Muscle of back (tissue), 13 donors: ENCODE measurements at places on chromosomes 5 and 9.

DNA sequence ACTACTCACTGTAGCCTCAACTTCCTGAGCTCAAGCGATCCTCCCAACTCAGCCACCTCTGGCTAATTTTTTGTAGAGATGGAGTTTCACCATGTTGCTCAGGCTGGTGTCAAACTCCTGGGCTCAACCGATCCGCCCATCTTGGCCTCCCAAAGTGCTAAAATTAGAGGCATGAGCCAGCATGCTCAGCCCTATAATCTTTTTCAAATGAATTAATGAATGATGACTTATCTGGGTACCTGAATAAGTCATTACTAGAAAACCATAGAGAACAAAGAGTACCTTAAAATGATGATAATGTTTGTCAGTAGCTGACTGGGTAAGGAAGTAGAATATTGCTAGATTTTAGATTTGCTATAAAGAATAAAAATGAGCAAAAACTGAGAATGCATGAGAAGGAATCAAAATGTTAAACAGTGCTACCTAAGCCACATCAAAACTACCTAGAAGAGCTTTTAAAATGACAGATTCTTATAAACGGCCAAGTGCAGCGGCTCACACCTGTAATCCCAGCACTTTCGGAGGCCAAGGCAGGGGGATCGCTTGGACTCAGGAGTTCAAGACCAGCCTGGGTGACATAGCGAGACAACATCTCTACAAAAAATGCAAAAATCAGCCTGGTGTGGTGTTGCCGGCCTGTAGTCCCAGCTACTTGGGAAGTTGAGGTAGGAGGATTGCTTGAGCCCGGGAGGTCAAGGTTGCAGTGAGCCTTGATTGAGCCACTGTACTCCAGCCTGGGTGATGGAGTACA is 13.6 kb downstream of the FNBP1 start:
- no peak for DNase-seq

DNA sequence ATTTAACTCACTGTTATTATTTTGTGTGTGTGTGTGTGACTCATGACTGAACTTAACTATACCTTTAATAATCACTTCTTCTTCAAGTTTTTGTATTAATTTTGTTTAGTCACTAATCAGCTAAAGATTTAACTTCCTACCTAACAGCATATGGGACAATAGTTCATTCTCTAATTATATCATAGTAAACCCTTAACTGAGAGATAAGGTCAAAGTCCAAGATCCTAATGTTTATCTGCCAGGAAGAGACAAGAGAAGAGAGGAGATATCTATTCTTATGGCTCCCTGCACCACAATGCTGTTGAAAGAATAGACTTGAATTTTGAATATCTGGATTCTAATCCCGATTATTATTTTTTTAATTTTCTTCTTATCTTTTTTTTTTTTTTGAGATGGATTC is 28.1 kb downstream of the FREM1 start:
- no peak for DNase-seq

GRCh38 chr5:40779561-40779960 is 18.6 kb downstream of the PRKAA1 start:
- no peak for DNase-seq

DNA sequence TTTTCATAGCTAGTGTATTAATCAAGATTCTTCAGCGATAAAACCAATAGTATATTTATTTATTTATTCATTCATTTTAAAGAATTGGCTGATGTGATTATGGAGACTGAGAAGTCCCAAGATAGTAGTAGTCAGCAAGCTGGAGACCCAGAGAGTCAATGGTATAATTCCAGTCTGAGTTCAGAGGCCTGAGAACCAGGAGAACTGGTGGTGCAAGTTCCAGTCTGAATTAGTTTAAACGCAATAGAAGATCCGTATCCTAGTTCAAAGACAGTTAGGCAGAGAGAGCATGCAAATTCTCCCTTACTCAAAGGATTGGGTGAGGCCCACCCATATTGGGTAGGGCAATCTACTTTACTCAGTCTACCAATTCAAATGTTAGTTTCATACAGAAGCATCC is 364.2 kb upstream of the RPS23 start:
- DNase-seq, result no peak

DNA sequence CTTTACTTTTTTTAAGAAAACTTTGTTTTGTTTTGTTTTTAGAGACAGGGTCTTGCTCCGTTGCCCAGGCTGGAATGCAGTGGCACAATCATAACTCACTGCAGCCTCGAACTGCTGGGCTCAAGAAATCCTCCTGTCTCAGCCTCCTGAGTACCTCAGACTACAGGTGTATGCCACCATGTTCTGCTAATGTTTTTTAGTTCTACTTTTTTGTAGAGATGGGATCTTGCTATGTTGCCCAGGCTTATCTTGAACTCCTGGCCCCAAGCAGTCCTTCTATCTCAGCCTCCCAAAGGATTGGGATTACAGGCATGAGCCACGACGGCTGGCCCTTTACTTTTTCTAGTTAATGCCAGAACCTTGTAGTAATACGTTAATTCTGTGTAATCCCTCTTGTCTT is 36.0 kb downstream of the IPO11 start:
- no peak for DNase-seq

- peak; percentile 36 for DNase-seq
Observed at GRCh38 chr5:171442287-171443042, 23.0 kb downstream of the FGF18 start.

- no peak for DNase-seq
Observed at GRCh38 chr5:28779161-28779754, 1740.9 kb upstream of the CDH9 start.

- DNase-seq, result no peak
Observed at GRCh38 chr5:157278319-157279037, 12.6 kb downstream of the CYFIP2 start.

GRCh38 chr5:22998362-22998761 is 145.2 kb upstream of the CDH12 start:
- no peak for DNase-seq

DNA sequence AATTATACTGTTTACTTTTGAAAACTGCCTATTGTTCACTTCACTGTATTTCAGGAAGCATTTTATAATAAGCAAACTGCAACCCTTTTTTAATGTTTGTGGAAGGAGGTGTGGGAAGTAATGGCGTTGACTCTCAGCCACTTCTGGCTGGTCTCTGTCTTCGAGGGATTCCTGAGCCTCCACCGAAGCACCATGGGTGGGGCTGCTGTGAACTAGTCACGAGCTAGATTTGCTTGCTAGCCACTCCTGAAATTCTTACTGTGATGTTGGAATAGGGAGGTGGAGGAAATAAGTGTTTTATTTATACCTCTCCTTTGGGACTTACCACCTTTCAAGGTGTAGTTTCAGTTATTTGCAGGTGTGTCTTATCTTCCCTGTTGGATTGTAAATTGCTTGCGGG is 26.8 kb downstream of the PIP5K1B start:
- no peak for DNase-seq

DNA sequence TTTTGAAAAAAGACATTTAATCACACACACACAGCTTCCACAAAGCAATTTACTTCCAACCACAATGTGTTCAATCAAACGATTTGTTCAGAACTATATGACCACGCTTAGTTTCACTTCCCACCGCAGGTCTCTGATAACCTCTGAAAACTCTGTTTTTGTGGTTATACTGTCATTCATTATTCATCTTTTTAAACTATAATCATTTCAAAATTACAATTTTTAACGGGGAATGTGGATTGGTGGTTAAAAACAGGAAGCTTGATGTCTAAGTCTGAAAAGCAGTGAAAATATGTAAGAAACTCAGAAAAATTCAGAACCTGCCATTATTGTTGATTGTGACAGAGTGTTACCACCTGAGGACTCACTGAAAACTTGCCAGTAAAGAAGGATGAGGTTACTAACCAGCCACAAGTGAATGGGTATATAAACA is 12.7 kb upstream of the TMEM174 start:
- DNase-seq, result no peak

GRCh38 chr5:56639476-56639875 is 175.9 kb upstream of the MAP3K1 start:
- DNase-seq, result no peak

GRCh38 chr5:170525470-170526211 is 21.8 kb downstream of the KCNIP1 start:
- DNase-seq, result no peak

DNA sequence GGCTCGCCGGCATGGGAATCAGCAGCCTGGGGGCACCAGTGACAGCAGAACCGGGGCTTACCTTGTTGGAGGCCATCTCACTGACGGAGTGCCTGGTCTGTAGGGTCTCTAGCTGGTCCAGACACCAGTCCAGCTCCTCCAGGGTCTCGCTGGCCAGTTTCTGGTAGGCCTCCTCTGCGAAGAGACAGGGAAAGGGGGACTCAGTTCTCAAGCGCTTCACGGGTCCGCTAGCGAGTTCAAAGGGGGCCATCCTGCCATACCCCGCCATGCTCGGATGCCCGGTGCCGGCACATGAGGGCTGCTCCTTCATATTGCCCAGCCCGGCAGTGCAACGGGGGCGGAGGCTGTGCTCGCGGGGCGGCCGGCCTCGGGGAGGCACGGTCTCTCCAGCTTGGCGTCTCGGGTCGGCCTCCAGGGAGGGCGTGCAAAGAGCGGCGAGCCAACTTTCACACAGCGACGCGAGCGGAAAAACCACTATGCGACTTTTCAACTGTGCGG is 456.0 kb downstream of the RAB3C start:
- DNase-seq, result no peak

DNA sequence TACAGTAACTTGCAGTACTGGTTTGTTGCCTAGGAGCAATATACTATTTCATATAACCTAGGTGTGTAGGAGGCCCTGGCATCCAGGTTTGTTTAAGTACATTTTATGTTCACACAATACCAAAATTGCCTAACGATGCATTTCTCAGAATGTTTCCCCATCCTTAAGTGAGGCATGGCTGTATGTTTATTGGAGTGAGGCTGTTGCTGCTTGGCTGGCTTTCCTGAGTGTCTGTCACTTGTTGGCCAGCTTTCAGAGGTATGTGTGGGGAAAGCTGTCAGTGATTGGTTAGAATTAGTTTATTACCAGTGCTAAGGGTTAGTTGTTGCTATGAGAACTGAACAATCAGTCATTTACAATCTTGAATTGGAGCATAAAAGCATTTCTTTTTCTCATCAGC is 154.1 kb upstream of the CDH12 start:
- DNase-seq, result no peak

GRCh38 chr9:70563431-70564204 is 149.2 kb upstream of the KLF9 start:
- no peak for DNase-seq

DNA sequence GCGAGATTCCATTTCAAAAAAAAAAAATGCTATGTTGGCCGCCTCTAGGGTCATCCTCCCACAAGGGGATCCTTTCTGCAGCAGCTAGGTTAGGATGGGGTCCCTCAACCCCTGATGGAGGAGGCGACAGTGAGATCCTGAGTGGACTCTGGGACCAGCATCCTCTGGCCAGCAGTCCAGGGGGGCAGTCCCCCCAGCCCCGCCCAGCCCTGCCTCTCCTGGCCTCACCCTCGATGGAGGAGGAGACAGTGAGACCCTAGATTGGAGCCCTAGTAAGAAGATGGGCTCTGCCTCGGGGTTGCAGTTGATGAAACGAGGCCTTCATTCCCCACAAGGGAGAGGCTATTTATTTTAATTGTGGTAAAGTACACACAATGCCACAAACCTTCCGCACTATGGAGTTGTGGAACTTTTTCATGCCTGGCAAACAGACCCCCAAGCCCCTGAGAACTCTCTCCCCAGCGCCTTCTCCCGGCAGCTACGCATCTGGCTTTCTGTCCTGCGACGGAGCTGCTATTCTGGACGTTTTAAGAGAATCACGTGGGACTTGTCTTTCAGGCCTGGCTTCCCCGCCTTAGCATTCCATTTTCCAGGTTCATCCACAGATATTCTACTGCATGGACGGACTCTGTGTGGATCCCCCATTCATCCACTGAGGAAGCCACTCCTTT is 15.8 kb downstream of the VAV2 start:
- no peak for DNase-seq

GRCh38 chr5:5139336-5139776 is 774 bp upstream of the ADAMTS16 start:
- peak; percentile 44 for DNase-seq

DNA sequence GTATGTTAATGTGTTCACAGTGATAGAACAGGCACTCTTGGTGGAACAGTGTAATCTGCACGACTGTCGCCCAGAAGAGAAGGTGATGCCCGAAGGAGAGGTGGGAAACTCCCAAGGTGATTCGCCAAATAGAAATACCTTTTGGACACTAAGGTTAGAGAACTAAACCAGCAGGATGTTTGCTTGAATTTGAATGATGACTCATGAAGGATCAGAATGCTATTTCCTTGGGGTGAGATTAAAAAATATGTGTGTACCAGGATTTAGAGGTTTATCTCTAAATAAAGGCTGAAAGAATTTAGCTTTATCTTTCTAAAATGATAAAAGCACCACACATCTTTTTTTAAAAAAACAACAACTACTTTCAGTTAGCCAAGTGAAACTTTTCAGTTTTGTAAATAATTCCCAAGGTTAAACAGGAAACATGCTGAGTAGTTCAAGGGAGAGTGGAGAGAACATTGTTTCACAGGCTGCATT is 297.4 kb upstream of the TAS2R1 start:
- no peak for DNase-seq

DNA sequence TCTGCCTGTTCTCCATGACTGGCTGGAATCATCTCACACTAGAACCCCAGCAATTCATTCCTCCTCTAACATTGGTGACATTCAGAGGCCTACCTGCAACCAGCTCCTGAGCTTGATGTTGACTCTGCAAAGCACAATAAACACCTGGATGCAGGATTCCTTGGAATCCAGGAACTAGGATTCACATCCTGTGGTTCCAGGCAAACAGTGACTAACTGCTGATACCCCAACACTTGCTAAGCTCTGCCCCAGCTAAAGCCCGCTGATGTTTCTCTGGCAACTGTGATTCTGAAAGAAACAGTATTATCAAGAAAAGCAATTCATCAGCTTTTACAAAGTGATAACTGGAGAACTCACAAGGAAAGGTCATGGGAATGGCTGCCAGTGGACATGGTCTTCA is 29.2 kb downstream of the SUSD1 start:
- no peak for DNase-seq

GRCh38 chr5:161064297-161064696 is 212.3 kb upstream of the ATP10B start:
- DNase-seq, result no peak

DNA sequence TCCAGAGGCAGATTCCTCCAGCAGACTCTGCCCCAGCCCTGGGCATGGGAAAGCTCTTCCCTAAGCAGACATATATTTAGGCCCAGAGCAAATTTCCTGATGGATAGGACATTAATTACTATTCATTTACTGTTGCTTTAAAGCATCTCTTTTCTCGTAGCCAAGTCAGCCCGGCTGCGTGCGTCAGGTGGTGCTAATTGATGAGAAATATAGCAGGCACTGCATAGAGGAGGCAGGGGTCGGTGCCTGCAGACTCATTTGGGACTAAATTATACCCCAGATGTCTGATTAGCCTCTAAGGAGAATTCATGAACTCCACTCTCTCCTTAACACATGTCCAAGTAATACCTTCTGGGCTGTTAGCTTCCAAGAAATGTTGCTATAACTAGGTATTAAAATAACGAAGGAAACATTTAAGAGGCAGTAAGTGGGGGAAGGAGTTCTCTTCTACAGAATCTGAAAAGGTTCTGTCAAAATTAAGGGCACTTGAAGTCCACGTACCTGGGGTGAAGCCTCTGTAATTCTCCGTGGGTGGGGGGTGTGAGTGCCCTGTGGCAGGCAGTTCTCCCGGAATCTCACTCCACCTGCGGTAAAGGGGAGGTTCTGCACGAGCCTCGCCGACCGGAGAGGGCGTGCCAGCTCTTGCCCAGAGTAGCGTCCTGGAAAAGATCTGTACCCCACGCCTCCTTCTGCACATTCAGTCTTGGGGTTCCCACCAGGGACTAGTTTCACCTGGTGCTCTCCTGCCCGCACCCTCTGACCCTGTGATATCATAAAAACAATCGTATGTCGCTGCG is 115.9 kb upstream of the FCN2 start:
- no peak for DNase-seq
